ENCODE measurements at places on chromosomes 16 and 17.
A peak's percentile ranks its signal among the peaks of the same experiment; 100 is the strongest.

GRCh38 chr16:82061861-82062525, 26.9 kb downstream of the HSD17B2 start:
- DNase-seq, result peak; percentile 52

GRCh38 chr17:79752175-79752574, 21.4 kb downstream of the ENPP7 start:
- DNase-seq, result no peak

DNA sequence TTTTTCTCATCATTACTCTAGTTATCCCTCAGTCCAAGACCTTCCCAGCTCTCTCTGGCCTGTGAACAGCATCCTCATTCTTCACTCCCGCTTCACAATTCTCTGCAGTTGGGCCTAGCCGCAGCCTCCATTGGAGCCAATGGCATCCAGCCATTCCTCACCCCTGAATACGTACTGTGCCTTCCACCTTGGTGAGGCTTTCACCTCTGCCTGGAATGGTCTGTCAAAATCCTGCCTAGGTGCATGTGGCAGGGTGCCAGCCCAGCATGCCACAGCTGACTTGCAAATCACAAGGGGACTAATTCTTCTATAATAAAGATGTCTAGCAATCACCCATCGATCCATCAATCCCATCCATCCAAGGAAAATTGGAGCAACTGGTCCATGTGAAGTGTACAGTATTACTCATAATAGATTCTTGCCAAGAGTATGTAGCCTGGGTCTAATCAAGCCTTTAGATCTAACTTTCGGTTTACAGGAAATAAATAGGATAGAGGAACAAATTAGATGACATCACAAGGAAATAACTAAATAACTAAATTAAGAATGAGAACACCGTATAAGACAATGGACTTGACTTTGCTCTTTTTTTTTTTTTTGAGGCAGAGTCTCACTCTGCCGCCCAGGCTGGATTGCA, 5.1 kb upstream of the CX3CL1 start:
- no peak for DNase-seq

DNA sequence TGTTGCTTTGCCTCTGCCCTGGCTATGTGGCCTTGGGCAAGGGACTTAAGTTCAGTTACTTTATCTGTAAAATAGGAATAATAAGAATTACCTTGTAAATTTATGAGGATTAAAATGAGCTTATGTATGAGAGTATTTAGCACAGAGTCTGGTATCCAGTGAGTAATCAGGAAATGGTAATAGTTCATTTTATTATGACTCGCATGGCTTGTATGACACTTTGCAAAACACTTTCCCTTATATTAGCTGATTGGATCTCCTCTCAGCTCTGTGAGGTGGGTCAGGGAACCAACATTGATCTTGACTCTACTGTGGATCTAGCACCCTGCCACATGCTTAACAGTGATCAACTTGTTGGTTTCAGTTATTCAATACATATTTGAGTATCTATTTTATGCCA, 8.3 kb upstream of the CDH3 start:
- no peak for DNase-seq

- no peak for DNase-seq
Observed at GRCh38 chr17:83109386-83109785, 30.0 kb downstream of the METRNL start.

Measured in GM12865 (cell line).